Stimulated activated CD4-positive, alpha-beta T cell treated with anti-CD3 and anti-CD28 coated beads, Interleukin-15, amount 100 ng/mL, for 1 hour (primary cell): ENCODE measurements at places on chromosomes 12 and 14.

DNA sequence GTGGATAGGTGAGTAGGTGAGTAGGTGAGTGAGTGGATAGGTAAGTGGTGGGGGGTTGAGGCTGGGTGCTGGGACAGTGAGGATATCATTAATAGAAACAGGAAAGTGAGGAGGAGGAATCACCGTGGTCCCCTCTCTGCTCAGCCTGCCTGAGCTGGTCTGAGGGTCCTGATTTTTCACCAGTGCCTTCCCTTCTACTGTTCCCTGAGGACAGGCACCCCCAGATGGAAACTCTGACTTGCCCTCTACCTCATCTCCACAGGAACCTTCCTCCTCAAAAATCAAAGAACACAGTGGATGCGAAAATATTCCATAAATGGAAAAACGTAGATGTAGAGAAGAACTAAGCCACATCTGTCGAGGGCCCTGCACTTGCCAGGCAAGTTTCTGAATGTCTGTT, 1.9 kb downstream of the GPR68 start:
- no peak for DNase-seq

GRCh38 chr12:115355301-115355700, 671.3 kb upstream of the TBX3 start:
- DNase-seq = no peak

GRCh38 chr14:34218881-34219280, 243.2 kb downstream of the SPTSSA start:
- DNase-seq = no peak

GRCh38 chr14:21384494-21384851, 654 bp upstream of the SUPT16H start:
- peak; percentile 11 for DNase-seq
